Effector CD8-positive, alpha-beta T cell (primary cell): ENCODE measurements at places on chromosomes 4 and X.

- DNase-seq: no peak
Observed at GRCh38 chr4:80189956-80190677, 7.2 kb upstream of the PRDM8 start.

GRCh38 chr4:23763559-23763958, 126.3 kb downstream of the PPARGC1A start:
- no peak for DNase-seq

DNA sequence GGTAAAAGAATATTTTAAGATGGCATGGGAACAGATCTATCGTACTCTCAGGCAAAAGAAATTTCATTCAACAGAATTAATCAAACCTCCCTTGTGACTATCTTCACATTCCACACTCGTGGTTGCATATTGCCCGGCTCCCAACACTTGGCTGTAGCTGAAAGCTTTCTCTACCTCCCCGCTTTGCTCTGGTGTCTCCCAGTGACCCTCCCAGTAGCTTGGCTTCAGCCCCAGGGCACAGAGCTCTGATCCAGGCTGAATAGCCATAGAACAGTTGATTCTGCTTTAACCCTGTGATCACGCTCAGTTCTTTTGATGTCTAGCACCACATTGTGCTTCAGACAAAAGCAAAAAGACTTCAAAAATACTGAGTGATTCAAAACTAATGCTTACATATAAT, 24.6 kb downstream of the SLC7A11 start:
- DNase-seq: no peak

DNA sequence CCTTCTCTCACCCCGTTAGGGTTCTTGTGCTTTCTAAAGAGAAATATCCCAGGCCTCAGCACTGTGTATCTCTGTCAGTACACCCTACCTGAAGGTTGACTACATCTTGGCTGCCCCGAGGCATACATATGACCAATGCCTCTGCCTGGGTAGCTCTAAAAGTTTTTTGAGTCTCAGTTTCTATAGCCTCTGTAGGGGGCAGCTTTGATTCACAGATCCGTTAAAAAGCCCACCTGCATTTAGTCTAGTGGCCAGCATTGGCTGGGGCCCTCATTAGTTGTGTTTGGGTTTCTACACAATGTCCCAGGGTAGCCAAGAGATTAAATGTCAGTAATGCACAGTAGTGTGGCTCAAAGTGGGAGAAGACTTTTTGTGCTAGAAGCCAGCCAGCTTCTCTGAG, 151.1 kb downstream of the CFAP299 start:
- DNase-seq: no peak

GRCh38 chr4:6105311-6105911, 87.2 kb upstream of the C4orf50 start:
- DNase-seq: no peak

GRCh38 chr4:166078955-166079354, 205.9 kb downstream of the TLL1 start:
- no peak for DNase-seq
